ENCODE measurements at places on chromosomes 16 and 17.
A peak's percentile ranks its signal among the peaks of the same experiment; 100 is the strongest.

DNA sequence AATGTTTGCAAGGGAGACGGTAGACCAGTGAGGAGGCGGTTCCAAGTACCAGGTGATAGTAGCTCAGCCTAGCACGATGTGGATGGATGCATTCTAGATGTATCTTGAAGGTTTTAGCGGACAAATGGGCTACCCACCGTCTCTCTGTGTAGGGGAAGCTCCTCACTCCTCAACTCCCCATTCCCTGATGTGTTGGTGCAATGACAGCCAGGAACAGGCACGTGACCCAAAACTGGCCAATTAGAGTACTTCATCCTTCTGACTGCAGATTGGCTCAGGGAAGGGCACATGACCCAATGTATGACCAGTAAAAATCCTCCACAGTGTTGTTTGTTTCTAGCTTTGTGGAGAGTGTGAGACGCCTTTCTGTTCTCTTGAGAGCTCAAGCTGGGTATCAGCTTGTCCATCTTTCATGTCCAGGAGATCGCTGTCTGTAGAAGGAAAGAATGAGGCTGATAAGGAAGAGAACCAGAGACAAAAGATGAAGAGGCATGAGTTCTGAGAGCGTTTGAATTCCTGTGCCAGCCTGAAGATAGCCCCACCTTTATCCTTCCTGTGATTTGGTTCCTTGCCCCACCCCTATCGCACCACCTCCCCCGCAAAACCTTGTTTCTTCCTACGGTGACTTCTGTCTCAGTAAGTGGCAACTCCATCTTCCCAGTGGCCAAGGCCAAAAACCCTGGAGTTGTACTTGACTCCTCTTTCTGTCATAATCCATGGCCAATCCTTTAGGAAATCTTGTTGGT, 2.3 kb upstream of the BORCS6 start:
- DNase-seq = peak; percentile 79

DNA sequence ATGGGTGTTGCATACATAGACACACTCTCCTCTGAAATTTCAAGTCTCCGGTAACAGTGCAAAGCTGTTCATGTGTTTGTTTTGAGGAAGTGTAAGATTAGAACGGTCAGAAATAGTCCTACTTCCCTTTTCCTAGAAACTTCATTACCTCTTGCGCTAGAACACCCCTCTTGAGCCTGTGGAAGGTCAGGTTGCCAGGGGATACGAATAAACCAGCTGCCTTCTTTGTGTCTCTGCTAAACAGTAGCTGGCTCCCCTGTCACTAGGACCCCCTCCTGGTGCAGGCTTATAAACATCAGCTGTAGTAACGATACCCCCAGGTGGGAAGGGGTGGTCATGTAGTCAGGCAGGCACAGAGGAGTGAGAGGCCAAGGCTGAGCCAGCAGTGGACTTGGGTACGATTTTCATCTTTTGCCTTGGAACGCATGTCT, 113.4 kb upstream of the RCVRN start:
- no peak for DNase-seq

DNA sequence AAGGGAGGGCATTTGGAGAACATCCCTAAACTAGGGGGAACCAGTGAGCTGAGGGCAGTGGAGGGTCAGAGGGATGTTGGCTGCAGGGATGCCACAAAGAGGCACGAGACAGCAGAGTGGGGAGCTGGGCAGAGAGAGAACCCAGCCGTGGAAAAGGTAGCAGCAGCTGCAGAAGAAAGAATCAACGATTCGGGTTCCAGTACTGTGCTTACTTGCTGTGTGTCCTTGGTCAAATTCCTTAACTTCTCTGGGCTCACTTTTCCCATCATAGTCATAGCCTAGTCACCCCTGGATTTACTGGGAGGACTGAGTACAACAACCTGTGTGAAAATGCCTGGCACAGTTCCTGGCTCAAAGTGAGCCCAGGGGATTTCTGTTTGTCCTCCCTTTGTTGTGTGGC, 12.8 kb upstream of the MMP2 start:
- no peak for DNase-seq

GRCh38 chr17:5919089-5919488, 151.1 kb upstream of the WSCD1 start:
- DNase-seq = no peak

DNA sequence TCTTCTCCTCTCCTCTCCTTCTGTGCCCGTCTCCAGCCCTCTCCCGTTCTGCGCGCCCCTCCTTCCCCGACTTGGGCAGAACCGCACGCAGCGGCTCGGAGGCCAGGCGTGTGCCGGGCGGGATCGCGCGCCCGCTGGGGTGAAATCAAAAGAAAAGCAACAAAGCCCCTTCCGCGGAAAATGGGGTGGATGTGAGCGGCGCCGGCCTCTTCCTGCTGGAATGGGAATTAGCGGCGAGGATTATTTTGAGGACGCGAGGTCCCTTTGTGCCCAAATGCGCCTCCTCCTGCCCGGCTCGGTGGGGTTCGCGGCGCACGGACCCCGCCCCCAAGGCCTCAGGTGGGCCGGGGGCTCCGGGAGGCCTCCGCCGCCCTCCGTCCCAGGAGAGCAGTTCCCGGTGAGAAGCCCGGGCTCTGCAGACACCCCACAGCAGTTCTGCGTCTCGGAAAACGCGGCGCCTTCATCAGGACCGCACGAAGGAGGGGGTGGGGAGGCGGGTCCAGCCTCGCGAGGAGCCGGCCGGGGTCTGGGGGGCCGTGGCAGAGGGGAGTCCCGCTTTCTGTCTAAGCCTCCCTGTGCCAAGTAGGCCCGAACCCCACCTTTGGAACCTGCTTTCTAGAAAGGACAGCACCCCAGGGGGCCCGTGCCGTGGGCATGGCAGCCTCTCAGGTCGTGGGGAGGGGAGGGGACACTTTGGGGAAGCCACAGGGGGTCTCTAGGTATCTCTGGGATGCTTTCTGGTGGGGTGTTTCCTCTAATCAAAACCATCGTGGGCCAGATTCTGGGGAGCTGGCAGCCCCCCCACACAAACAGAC, 91.0 kb upstream of the CBX4 start:
- no peak for DNase-seq

DNA sequence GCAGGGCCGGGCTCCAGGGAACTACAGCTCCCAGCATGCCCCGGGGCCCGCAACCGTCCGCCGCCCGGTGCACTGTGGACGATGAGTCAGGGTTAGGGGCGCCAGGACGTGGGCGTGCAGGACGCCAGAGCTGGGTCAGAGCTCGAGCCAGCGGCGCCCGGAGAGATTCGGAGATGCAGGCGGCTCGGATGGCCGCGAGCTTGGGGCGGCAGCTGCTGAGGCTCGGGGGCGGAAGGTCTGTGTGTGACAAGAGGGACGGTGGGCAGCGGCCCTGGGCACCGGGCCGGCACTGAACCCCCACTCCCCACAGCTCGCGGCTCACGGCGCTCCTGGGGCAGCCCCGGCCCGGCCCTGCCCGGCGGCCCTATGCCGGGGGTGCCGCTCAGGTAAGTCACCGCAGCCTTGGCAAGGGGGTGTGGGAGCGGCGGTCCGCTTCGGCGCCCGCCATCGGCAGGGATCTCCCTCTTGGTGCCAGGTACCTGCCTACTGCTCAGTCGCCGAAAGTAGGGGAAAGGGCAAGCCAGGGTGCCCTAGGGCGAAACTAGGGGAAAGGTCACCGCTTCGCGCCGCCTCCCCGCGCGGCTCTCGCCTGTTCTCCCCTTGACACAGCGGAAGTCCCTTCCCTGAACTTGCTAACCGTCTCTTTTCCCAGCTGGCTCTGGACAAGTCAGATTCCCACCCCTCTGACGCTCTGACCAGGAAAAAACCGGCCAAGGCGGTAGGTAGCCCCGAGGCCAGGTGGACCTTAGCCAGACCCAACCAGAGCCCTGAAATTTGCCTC, at the start of the genes ACADVL and DLG4:
Gene ACADVL (plus strand): TSS at position 127 of the 781 bp plus-strand sequence. CDS start 47 bp downstream, at position 174.
Gene DLG4 (minus strand): TSS at position 25 of the 781 bp plus-strand sequence.
- DNase-seq = peak; percentile 84

- no peak for DNase-seq
These were observed 116.7 kb downstream of the CACNG3 start for GRCh38 chr16:24372824-24373223.

GRCh38 chr17:72171703-72172667, 51.2 kb downstream of the SOX9 start:
- DNase-seq = no peak

GRCh38 chr16:54633943-54634362, 296.7 kb upstream of the IRX5 start:
- no peak for DNase-seq

GRCh38 chr16:66774981-66775380, 23.6 kb upstream of the DYNC1LI2 start:
- no peak for DNase-seq

GRCh38 chr17:50382931-50383330, 9.9 kb downstream of the EME1 start:
- DNase-seq = no peak

GRCh38 chr16:86029131-86029741, 130.3 kb downstream of the IRF8 start:
- no peak for DNase-seq

- DNase-seq = no peak
These were observed 42.8 kb downstream of the TNFRSF13B start for GRCh38 chr17:16929035-16929680.

DNA sequence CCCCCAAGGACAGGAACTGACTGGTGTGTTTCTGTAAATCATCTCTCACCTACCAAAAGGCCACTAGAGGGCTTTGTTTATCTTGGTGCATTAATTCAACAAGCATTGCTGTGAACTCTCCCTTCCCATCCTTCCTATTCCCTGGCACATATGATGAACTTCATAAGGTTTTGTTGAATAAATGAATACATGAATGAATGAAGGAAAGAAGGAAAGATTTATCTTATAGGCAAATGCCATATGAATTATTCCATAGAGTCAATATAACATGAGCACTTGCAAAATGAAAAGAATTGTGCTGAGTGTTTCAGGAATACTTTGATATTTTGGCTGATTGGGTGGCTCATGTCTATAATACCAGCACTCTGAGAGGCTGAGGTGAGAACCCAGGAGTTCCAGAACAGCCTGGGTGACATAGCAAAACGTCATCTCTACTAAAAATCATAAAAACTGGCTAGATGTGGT, 4.3 kb downstream of the SPDYE4 start:
- no peak for DNase-seq

DNA sequence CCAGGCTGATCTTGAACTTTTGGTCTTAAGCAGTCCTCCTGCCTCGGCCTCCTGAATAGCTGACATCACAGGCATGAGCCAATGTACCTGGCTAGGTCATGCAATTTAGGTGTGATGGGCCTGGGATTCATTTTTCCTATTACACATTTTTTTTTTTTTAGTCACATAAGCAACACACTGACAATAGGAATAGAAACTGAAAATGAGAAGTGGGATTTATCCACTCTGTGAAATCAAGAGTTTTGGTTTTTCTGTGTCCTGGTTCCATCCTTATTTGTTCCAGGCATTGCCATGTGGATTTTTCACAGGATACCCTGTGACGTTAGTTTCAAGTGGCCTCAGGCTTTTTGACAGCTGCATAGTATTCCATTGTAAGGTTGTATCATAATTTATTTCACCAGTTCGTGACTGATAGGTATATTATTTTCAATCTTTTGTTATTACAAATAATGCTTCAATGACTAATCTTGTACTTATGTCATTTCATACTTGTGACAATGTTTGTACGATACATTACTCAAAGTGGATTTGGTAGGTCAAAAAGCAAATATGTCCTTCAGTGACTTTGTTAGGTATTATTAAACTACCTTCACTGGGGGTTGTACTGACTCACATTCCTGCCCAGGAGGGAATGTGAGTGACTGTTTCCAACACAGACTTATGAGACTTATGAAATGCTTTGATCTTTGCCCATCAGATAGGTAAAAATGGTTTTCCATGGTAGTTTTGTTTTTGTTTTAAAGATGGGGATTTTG, 10.6 kb downstream of the ADCY7 start:
- no peak for DNase-seq

- no peak for DNase-seq
These were observed 18.3 kb upstream of the GNA13 start for GRCh38 chr17:65074778-65075250.

- DNase-seq = no peak
These were observed 4.2 kb downstream of the IFI35 start for GRCh38 chr17:43010667-43011308.

DNA sequence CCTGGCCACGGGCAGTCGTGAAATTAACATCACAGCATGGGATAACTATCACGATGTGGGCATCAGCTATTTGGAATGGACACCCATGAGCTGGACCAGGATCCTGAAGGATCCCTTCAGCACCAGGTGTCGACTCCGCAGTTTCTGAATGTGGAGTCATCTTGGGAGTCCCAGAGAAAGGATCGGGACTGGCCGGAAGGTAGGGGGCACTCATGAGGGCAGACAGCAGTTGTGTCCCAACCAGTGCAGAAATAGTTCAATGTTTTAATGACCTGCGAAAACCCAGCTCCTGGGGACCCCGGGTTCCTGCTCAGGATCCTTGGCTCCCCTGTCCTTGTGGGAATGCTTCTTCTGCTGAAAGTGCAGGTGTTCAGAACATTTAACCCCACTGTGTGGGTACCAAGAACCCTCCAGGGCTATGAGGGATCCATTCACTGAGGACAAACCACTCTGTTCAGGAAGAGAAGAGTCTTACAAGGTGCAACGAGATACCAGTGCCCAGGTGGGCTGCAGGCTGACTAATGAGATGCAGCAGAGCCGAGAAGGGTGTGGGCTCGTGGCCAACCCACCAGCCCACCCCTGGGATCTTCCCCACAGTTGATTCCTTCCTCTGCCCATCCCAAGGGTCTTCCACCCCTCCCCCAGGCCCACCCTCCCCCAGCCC, 154.8 kb downstream of the SALL1 start:
- DNase-seq = no peak

GRCh38 chr17:57955183-57955931, at the start of gene CUEDC1:
TSS of gene CUEDC1 (minus strand) at chr17:57955412. CDS start at chr17:57885564, 69,848 bp downstream.
- DNase-seq = peak; percentile 65

GRCh38 chr16:80079072-80079471, 461.7 kb upstream of the DYNLRB2 start:
- no peak for DNase-seq

- DNase-seq = peak; percentile 64
These were observed 38.9 kb downstream of the MYH3 start for GRCh38 chr17:10618202-10618635.

GRCh38 chr16:24538756-24539294, 541 bp upstream of the RBBP6 start:
- DNase-seq = no peak

GRCh38 chr17:64320613-64321553, 57.8 kb upstream of the TEX2 start:
- peak; percentile 58 for DNase-seq

DNA sequence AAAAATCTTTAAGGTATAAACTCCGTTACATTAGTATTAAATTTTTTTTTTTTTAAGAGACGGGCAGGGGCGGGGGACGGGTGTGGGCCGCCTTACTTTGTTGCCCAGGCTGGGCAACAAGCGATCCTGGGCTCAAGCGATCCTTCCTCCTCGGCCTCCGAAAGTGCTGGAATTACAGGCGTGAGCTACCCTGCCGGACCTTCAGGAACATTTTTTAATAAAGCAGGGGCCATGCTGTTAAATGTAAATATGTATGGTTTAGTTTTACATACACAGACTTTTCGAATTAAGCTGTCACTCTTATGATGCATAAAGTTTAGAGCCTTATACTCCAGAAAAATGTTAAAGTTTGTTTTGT, 2.4 kb downstream of the PPM1D start:
- no peak for DNase-seq

- no peak for DNase-seq
These were observed 26.3 kb downstream of the METTL22 start for GRCh38 chr16:8647721-8648318.

GRCh38 chr17:68831170-68831569, 124.0 kb downstream of the ABCA8 start:
- DNase-seq = no peak

All from activated CD4-positive, alpha-beta memory T cell treated with anti-CD3 and anti-CD28 coated beads, Interleukin-2, amount 10 ng/mL, durations not matched to agents 7 days and 5 days (primary cell).